Esophagus mucosa (tissue), 1 donor: ENCODE measurements at places on chromosomes 5 and 9.

GRCh38 chr9:33307067-33307466 lies 16.8 kb downstream of the NFX1 start:
- no peak for ATAC-seq

DNA sequence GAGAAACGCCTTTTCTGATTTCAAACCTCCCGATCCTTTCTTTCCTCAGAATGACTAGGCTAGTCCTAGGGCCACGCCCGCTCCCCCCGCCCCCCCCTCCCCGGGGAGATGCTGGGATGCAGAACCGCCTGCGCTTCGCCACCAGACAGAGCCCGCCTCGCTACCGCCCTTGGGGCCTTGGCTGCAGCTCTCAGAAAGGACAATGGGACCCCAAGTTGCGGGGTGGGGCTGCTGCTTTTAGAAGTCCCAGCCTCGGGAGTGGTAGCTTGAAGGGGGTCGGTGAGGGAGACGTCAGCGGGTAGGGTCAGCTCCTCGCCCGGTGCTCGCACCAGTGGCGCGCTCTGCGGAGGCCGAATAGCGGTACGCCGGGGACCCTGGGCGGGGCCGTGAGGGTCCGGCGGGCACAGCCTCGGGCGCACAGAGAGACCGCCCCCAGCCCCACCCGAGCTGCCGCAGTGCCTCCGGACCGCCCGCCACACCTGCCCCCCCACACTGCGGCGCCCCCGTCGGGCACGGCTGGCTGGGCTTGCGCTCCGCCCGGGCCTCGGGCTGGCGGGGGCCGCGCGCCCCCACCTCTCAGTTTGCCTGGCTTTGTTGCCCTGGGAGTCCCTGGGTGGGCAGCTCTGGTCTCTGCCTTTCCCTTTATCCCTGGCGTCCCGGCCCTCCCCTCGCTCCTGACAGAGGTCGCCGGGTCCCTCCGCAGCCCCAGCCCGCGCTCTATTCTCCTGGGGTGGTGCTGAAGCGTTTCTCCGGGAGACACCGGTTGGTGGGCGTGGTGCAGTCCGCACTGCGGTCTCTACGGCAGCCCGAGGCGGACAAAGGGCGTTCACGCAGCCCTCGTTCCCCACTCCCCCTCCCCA lies 1.2 kb downstream of the MAP1B start:
- peak; percentile 61 for ATAC-seq

GRCh38 chr9:16618524-16618923 lies 251.9 kb downstream of the BNC2 start:
- no peak for ATAC-seq

DNA sequence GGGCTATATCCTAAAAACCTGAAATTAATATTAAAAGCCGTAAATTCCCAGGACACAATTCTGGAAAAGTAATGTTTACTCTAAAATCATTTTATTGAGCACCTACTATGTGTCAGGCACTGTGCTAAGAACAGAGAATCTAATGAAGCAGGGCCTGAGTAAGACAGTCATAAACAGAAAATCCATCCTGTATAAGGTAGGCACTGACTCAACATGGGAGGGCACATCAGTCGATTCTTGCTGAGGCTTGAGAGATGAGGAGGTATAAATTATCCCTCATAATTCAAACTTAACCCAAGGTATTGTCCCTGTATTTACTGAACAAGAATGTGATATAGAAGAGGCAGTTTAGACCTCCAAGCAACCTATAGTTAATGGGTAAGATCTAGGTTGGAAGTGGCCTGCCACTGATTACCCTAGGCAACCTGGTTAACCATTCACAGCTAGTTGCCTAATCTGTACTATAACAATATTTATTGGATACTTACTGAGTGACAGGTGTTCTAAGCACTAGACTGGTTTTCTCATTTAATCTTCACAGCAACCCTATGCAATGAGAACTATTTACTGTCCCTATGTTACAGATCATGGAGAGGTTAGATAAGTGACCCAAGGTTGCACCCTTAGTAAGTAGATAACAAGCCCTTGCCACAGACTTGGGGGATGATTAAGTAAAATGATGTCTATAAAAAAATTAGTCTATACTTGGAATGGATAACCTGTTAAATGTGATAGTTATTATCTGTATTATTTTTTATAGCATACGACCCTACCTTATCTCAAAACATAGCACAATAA lies 317.7 kb downstream of the PDE4D start:
- peak; percentile 11 for ATAC-seq

DNA sequence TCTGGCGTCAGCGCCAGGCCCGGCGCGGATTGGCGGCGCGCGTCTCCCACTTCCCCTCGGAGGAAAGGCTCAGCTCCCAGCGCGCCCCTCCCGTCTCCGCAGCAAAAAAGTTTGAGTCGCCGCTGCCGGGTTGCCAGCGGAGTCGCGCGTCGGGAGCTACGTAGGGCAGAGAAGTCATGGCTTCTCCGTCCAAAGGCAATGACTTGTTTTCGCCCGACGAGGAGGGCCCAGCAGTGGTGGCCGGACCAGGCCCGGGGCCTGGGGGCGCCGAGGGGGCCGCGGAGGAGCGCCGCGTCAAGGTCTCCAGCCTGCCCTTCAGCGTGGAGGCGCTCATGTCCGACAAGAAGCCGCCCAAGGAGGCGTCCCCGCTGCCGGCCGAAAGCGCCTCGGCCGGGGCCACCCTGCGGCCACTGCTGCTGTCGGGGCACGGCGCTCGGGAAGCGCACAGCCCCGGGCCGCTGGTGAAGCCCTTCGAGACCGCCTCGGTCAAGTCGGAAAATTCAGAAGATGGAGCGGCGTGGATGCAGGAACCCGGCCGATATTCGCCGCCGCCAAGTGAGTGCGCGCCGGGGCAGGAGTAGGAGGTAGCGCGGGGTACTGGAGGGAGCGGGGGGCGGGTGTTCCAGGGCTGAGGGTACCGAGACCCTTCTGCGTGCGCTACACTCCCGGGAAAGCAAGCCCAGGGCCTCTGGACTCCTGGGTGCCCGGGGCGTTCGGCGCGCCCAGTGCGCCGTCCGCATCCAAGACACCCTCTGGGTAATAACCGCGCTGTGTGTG lies at the start of gene MSX2:
TSS of gene MSX2 (plus strand) at position 99 of the 777 bp plus-strand sequence. CDS start at position 177, 78 bp downstream.
- peak; percentile 95 for ATAC-seq

GRCh38 chr5:74161170-74161569 lies 479.4 kb downstream of the ENC1 start:
- no peak for ATAC-seq

GRCh38 chr5:1405539-1406530 lies 39.4 kb downstream of the SLC6A3 start:
- ATAC-seq: no peak

GRCh38 chr9:128053560-128053959 lies 13.6 kb downstream of the NAIF1 start:
- ATAC-seq: no peak

DNA sequence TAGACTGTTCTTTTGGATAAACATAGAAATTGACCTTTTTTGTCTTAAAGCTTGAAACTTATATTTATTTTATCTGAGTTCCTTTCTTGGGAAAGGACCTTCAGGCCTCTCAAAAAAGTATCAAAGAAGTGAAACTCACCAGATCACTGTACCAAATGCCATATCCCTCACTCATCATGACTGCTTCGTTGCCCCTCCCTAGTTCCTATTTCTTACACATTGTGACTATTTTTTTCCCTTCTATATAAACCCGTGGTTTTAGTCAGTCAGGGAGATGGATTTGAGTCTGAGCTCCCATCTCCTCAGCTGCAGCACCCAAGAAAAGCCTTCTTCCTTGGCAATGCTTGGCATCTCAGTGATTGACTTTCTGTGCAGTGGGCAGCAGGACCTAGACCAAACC lies 129.4 kb downstream of the LPAR1 start:
- ATAC-seq: no peak

GRCh38 chr5:84685121-84685894 lies 300.6 kb upstream of the EDIL3 start:
- no peak for ATAC-seq

DNA sequence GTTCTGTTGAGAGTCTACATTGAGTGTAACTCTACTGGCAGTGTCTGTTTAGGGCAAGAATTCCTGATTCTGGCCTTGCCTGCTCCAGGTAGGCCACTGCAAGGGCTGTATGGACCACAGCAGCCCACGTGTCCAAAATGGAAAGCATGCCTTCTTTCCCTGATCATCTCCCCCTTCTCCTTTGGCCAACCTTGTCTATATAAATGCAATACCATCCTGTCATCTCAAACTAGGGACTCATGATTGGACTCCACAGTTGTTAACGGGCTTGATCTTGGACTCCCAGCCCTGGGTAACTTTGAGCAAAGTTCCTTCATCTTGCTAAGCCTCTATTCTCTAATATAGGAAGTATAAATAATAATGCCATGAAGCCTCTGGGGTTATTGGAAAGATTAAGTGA lies 533.6 kb downstream of the BNC2 start:
- no peak for ATAC-seq
